Vagina (tissue), 2 donors: ENCODE measurements at places on chromosomes 6 and 20.

GRCh38 chr6:134734312-134734869 lies 215.5 kb downstream of the ALDH8A1 start:
- no peak for DNase-seq

GRCh38 chr6:47740714-47741113 lies 41.1 kb upstream of the OPN5 start:
- DNase-seq: no peak

DNA sequence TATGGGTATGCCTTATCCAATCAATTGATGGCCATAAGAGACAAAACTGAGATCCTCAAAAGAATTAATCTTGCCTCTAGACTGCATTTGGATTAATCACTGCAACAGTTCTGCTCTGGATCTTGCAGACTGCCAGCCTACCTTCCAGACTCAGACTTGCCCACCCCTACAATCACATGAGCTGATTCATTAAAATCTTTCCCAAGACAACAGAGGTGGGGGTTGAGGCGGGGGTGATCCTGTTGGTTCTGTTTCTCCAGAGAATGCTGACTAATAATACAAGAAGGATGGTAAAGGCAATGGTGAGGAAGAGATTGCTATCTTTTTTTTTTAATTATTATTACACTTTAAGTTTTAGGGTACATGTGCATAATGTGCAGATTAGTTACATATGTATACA lies 43.7 kb upstream of the MEI4 start:
- DNase-seq: no peak

- DNase-seq: no peak
Observed at GRCh38 chr20:62032609-62033368, 32.9 kb downstream of the TAF4 start.

GRCh38 chr6:151057061-151057460 lies 182.7 kb upstream of the AKAP12 start:
- DNase-seq: no peak

- no peak for DNase-seq
Observed at GRCh38 chr6:42226161-42226611, 8.5 kb upstream of the MRPS10 start.

DNA sequence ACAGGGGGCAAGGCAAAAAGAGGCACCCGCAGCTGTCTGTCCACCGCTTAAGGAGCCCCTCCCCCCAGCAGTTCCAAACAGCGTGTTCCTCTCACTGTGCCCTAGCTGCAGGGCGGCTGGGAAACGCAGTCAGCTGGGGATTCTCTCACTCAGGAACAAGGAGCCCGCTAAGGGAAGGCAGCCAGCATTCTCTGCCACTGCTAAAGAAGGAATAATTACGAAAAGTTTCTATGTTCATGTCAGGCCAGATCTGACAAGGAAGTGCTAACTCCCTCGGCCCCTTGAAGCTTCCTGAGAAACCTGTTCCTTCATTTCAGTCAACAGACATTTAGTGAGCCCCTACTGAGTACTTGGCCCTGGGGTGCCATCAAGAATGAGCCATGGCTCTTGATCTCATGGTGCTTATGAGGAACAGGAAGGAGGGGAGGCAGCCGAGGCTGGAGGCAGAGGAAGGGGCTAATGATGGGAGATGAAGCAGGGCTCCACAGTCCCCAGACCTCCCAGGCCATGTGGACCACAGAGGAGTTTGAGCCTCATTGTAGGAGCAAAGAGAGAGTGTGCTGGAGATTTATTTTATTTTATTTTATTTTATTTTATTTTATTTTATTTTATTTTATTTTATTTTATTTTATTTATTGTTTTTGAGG lies 101.7 kb upstream of the PMEPA1 start:
- no peak for DNase-seq

- no peak for DNase-seq
Observed at GRCh38 chr6:1629316-1629715, 19.6 kb downstream of the FOXC1 start.

- DNase-seq: no peak
Observed at GRCh38 chr6:131036601-131037000, 26.4 kb downstream of the EPB41L2 start.

DNA sequence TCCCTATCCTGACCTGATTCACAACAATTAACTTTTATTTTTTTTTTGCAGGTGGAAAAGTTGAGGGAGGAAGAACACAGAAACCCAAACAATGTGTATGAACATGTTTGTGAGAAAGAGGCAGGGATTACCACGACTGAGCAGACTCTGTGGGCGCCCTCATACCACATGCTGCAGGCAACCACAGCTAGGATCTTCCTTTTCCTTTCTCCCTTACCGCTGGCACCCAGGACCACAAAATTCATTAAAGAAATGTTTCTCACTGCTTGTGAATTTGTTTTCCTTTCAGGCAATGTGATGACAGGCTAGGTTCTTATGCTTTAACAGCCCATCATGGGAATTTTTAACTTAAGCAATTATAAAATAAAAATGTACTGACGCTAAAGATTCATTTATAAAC lies 287.1 kb downstream of the GMDS start:
- DNase-seq: no peak

DNA sequence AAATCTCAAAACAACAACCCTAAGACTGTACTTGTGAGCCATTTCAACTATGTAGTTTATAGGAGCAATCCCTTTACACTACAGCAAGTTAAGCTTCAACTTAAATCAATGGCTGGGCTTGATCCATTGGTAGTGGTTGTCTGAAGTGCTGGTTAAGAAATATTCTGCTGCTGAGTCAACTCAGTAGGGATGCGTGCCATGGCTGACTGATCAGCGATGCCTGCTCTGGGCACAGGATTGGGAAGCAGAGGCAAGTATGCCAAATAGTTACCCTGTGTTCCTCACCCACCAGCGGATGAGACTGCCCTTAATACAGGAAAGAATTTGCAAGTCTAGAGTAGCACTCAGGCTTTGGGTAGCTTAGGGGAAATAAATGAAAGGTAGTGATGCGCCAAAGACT lies 41.5 kb downstream of the GCM1 start:
- DNase-seq: no peak

DNA sequence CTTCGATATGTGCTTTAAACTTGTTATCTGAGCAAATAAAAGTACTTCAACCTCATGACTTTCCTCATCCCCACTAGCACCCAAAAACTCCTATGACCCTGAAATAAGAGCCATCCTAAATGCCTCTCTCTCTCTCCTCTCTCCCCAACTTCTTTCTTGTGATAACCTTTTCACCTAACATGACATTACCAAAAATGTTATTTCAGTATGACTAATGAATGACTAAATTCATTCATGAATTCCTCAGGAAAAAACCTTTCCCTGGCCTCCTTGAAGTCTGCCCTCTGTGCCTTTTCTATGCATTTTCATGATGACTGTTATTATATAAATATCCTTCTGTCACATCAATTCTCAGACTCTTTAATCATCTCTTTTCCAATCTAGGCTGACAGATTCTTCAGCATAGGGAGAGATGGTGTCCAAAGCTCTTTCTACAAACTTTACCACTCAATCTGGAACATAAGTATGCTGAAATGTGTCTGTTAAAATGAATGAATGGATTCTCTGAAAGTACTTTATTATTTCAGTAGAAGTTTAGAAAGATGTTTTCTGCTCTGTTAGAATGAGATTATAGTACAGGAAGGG lies 114.3 kb upstream of the GGTLC1 start:
- no peak for DNase-seq

GRCh38 chr20:539848-540247 lies 3.7 kb downstream of the CSNK2A1 start:
- DNase-seq: no peak

- DNase-seq: no peak
Observed at GRCh38 chr6:154572556-154572955, 62.1 kb upstream of the CNKSR3 start.

DNA sequence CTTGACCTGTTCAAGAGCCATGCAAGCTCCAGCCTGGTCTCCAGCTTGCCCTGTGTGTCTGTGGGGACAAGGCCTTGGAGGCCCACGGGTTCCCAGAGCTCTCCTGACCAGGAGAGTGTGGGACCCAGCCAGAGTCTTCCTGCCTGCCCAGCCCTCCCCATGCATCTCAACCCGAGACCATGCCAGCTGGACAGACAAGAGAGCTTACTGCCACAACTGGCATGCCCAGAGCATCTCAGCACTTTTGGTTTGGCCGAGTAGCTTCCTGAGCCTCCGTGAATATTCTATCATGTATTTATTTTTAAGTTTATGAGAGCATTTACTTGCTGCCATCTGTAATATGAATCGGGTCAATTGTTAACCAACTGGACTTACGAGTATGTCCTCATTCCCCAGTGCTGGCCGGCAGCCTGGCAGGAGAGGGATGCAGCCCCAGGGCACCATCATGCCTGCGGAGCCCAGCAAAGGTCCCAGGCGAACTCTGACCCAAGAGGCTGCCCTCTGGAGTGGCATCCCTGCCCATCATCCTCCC lies 14.9 kb downstream of the IP6K3 start:
- no peak for DNase-seq

DNA sequence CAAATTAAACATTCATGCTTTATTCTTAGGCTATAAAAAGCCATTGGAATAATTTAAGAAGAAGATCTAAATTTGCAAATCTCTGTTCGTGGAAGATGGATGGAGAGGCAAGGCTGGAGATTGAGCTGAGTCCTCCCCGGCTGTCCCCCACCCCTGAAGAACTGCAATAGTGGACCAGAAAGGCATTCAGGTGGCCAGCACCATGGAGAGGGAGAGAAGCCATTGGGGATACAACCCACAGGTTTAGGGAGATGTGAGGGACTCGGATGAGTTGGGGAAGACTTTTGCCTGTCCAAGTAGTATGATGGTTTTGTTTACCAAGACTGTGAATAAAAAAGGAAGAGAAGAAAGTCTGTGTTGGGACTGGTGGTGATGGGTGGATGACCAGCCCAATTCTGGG lies 120.8 kb downstream of the F13A1 start:
- DNase-seq: no peak

- DNase-seq: no peak
Observed at GRCh38 chr6:44108471-44108870, 18.8 kb downstream of the MRPL14 start.

GRCh38 chr20:40547483-40548091 lies 141.4 kb downstream of the MAFB start:
- DNase-seq: no peak

- no peak for DNase-seq
Observed at GRCh38 chr20:4076671-4077070, 61.3 kb upstream of the RNF24 start.

DNA sequence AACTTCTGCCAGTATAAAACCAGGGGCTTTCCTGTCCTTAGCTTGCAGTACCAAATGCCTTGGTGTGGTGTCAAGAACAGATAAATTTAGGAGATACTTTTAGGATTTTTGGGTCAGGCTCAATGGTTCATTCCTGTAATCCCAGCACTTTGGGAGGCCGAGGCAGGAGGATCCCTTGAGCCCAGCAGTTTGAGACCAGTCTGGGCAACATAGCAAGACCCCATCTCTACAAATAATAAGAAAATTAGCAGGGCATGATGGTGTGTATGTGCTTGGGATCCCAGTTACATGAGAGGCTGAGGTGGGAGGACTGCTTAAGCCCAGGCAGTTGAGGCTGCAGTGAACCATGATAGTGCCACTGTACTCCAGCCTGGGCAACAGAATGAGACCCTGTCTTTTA lies 3.2 kb upstream of the ZBTB12 start:
- DNase-seq: no peak

DNA sequence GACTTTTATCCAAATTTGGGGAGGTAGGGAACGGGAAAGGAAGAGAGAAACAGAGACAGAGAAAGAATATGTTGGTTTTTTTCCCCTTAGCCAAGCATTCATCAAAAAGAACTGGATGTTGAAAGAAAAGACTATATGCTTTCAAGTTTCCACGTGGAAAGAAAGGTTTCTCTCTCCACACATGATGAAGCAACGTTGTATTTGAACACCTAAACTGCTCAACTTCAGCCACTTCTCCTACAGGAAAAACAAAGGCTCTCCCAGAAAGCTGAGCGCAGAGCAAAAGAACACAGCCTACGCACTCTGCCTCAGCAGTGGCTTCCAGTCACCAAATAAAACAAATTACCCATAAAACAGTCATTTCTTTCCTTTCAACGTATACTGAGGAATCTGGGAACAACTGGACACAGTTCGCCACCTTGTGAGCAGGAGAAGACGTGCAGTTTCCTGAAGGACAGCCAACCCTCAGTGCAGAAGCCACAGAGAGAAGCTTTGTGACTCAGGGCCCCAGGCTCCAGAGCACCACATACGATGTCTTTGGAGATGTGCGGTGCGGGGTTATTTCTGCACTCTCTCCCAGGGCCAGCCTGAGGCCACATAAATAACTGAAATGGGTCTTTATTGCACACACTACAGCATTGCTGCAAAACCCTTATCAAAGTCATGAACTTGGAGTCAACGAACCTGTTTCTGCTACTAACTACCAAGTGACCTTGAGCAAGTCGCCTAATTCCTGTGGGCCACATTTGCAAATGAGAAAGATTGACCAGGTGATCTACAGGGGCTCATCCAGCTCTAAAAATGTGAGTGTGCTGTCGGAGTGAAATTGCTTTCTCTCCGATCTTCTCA lies 10.1 kb downstream of the IL17F start:
- DNase-seq: no peak

GRCh38 chr6:147986846-147987245 lies 355.8 kb upstream of the SASH1 start:
- no peak for DNase-seq

DNA sequence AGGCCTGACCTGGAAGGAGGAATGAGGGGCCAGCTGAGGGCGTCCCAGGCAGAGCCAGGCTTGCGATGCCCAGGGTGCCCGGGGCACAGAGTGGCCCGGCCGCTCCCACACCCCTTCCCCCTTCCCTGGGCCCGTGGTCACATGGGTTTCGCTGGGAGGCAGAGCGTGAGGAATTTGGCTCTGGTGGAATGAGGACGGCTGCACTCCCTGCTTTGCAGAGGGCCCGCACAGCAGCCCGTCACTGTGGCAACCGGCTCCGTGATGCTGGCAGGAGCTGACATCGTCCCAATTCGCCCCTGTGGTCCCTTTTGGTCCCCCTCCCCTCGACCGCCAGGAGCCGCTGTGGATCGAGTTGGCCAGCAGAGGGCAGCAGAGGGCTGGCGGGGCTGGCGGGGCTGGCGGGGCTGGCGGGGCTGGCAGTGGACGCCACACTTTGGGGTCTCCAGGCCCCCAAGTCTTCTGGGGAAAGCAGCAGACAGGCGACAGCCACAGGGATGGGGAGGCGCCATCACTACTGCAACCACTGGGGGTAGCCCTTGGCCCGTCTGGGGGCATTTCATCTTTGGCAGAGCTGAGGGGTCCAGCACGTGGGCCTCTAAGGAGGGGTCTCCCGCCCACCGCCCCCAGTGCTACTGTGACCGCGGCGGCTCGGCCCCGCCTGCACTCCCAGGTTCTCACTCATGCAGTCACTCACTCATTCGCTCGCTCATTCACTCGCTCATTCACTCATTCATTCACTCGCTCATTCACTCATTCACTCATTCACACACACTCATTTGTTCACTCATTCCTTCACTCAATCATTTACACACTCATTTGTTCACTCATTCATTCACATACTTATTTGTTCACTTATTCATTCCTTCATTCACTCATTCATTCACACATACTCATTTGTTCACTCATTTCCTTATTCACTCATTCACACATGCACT lies 49.7 kb upstream of the BHLHE23 start:
- DNase-seq: no peak

- no peak for DNase-seq
Observed at GRCh38 chr6:15953152-15953880, 175.6 kb upstream of the MYLIP start.
